ENCODE measurements at places on chromosomes 13 and 19.

GRCh38 chr19:20165971-20166592 lies 932 bp upstream of the ZNF486 start:
- no peaks in the 10 kb centered on the region for H3K36me3 ChIP-seq
- no peak for DNase-seq
- H3K4me3 ChIP-seq: no peak overlapping the region
- H3K27ac ChIP-seq: no peak overlapping the region

GRCh38 chr19:42985588-42985987 lies 40.7 kb downstream of the PSG11 start:
- no peaks in the 10 kb centered on the region for H3K27me3 ChIP-seq
- H3K4me3 ChIP-seq: no peak overlapping the region
- H3K4me1 ChIP-seq: no peaks in the 10 kb centered on the region
- H3K36me3 ChIP-seq: no peaks in the 10 kb centered on the region

DNA sequence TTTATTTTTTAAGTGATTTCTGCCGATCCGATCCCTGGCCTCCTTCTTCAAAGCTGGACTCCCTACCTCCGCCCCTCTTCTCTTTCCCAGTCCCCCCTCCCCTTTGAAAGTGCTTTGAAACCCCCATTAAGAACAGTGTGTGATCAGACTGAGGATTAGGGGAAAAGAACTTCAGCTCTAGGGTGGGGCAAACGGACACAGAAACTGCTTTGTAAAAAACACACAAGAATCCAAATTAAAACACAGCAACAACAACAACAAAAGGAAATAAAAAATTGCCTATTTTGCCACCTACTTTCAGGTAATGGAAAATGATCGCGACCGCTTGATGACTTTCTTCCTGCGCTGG lies 1.4 kb downstream of the SPRY2 start:
- no peaks in the 10 kb centered on the region for H3K27me3 ChIP-seq
- H3K36me3 ChIP-seq: peaks cover 18% of the 10 kb centered on the region

- H3K27me3 ChIP-seq: no peaks in the 10 kb centered on the region
- no peak overlapping the region for H3K27ac ChIP-seq
- H3K36me3 ChIP-seq: no peaks in the 10 kb centered on the region
- no peak overlapping the region for H3K4me3 ChIP-seq
- no peaks in the 10 kb centered on the region for H3K4me1 ChIP-seq
- DNase-seq: no peak
Observed at GRCh38 chr19:18090545-18091216, 3.9 kb upstream of the IL12RB1 start.

DNA sequence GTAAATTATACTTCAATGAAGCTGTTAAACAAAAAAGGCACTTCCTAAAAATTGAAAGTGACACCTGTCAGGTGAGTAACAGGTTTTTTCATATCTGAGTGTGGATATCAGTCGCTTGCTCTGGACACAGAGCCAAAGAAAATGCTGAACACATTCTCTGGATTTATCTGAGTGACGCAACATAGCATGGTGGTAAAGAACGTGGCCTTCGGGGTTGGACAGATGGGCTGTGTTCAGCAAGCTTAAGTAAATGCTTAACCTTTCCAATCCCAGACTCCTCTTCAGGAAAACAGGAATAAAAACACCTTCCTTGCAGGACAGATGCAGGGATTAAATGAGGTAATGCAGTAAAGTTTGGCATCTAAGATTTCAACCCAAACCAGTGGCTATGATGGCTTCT lies 132.0 kb downstream of the FOXO1 start:
- H3K27me3 ChIP-seq: no peaks in the 10 kb centered on the region
- no peak for DNase-seq
- no peak overlapping the region for H3K4me3 ChIP-seq
- no peak overlapping the region for H3K27ac ChIP-seq

- no peaks in the 10 kb centered on the region for H3K4me1 ChIP-seq
- no peak overlapping the region for H3K27ac ChIP-seq
- DNase-seq: no peak
- no peaks in the 10 kb centered on the region for H3K36me3 ChIP-seq
Observed at GRCh38 chr13:61417086-61417570, 1.5 kb upstream of the PCDH20 start.

DNA sequence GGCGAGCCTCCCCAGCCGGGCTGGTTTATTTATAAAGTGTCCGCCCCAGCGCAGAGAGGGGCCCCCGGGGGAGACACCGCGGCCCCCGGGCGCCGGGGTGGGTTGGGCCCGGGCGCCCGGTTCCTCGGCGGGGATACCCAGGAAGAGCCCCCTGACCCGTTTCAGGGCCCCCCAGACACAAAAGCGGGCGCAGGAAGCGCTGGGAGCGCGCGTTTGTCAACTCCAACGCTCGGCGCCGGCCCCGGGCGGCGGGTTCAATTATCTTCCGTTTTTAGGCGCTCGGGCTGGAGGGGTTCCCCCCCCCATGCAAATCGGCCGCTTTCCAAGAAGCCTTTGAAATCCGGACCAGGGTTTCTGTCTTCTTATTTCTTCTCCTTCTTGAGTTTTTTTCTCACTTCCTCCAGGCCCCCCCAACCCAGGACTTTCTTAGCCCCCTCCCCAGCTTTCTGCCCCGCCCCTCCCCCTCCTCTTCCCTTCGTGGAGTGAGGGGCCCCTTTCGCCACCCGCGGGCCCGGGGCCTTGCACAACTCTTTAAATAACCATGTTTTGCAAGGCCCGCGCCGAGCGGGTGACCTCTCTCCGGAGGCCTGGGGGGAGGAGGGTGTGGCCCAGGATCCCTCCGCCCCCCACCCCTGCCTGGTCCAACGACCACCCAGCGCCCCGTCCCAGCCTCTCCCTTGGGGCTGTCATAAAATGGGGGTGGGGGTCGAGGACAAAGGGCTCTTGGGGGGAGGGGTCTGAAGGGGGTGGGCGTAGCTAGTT lies 935 bp downstream of the ARID3A start:
- no peak overlapping the region for H3K27ac ChIP-seq
- H3K4me1 ChIP-seq: no peaks in the 10 kb centered on the region
- peak overlapping the region; percentile 81 for H3K4me3 ChIP-seq

DNA sequence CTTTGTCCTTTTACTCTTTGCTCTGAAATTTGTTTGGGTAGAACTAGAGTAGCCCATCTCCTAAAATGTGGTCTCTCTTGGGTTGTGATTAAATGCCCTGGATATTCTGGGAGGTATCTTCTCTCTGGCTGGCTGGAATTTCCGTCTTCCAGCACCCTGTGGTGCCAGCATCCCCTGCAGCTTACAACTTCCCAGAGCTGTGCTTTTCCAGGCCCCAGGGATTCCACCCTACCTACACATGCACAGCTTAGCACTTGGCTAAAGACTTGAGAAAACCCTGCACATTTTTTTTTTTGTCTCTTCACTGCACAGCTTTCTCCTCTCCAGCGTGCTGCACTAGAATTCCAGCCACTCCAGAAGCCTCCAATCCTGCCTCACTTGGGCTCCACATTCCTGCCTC lies 334.7 kb downstream of the IRS2 start:
- H3K27me3 ChIP-seq: no peaks in the 10 kb centered on the region
- no peak for DNase-seq
- H3K4me1 ChIP-seq: no peaks in the 10 kb centered on the region
- H3K27ac ChIP-seq: no peak overlapping the region

- H3K4me1 ChIP-seq: peaks cover 4% of the 10 kb centered on the region
- H3K36me3 ChIP-seq: no peaks in the 10 kb centered on the region
- DNase-seq: no peak
- H3K4me3 ChIP-seq: no peak overlapping the region
Observed at GRCh38 chr13:19810996-19811881, 28.5 kb upstream of the PSPC1 start.

DNA sequence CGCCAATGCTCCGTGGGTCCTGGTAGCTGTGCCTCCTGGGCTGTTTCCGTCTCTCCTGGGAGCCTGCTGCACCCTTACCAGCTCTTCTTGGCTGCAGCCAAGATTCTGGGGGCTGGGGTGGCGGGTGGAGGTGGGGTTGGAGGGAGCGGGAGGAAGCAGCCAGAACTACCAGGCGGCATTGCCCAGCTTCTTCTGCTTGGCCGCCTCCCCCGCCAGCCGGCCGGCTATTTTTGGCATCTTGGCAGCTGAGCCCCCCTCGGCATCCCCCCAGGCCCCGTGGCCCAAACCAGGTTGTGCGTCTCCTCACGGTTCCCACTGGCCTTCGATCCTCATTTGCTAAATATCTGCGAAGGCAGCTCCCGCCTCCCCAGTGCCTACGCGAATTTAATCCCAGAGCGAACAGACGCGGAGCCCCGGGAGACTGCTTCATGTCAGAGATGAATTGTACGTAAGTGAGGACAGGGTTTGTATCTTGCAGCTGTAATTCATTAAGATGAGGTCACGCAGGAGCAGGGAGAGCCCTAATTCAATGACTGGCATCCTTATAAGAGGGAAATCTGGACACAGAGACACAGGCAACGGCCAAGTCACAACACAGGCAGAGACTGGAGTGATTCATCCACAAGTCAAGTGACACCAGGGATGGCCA lies 12.8 kb upstream of the PEAK3 start:
- no peaks in the 10 kb centered on the region for H3K36me3 ChIP-seq
- H3K4me3 ChIP-seq: no peak overlapping the region
- H3K27ac ChIP-seq: no peak overlapping the region
- no peaks in the 10 kb centered on the region for H3K4me1 ChIP-seq
- peaks cover 15% of the 10 kb centered on the region for H3K27me3 ChIP-seq
- DNase-seq: no peak

DNA sequence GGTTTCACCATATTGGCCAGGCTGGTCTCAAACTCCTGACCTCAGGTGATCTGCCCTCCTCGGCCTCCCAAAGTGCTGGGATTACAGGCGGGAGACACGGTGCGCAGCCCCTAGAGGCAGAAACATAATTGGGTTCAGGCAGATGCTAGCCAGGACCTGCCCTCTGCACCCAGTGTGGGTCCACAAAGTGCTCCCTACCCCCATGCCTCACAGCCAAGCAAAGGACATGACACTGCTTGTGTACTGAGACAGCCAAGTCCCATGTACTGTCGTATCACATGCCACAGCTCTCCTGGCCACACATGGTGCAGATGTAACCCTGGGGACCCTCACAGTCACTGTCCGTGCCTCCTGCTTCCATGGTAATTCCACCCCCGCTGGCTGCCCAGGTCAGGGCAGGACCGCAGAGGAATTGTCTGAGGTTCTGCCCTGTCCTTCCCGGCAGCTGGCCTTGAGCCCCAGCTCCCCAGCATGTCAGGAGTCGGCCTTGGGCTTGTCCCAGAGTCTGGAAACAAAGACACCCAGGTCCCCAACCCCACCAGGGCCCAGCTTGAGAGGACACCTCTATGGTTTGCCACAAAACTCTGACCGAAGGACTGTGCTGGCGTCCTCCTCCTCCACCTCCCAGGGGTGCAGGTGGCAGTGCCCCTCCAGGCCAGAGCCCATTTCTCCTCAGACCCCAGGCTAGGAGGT lies 7.6 kb downstream of the PRR36 start:
- H3K27ac ChIP-seq: no peak overlapping the region
- no peak overlapping the region for H3K4me3 ChIP-seq
- no peaks in the 10 kb centered on the region for H3K36me3 ChIP-seq
- peaks cover 13% of the 10 kb centered on the region for H3K4me1 ChIP-seq
- DNase-seq: no peak
